Stimulated activated CD4-positive, alpha-beta T cell treated with anti-CD3 and anti-CD28 coated beads, Interleukin-2, amount 100 ng/mL, for 24 hours (primary cell): ENCODE measurements at places on chromosomes 5 and 9.

- no peak for DNase-seq
Observed at GRCh38 chr5:115126303-115126702, 43.4 kb downstream of the TRIM36 start.

GRCh38 chr9:136920734-136921231, 23.8 kb downstream of the FBXW5 start:
- no peak for DNase-seq

- no peak for DNase-seq
Observed at GRCh38 chr9:114965564-114965963, 35.2 kb upstream of the TNFSF8 start.

GRCh38 chr9:103799959-103800358, 294.1 kb upstream of the SMC2 start:
- no peak for DNase-seq

DNA sequence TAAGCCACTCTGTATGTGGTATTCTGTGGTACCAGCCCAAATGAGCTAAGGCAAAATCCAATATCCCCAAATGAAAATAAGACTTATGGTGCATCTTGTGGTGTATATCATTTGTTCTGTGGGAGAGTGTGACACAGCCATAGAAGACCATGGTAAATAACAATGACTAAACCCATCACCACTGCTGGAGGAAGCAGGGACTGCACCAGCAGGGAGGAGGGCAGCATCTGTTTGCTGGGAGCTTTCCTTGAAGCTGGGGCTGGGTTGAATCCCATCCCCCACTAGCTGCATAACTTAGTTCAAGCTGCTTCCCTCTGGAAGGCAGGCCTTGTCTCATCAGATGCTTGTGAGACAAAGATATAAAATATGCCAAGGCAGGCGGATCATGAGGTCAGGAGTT, 14.2 kb downstream of the GADD45G start:
- DNase-seq, result no peak

DNA sequence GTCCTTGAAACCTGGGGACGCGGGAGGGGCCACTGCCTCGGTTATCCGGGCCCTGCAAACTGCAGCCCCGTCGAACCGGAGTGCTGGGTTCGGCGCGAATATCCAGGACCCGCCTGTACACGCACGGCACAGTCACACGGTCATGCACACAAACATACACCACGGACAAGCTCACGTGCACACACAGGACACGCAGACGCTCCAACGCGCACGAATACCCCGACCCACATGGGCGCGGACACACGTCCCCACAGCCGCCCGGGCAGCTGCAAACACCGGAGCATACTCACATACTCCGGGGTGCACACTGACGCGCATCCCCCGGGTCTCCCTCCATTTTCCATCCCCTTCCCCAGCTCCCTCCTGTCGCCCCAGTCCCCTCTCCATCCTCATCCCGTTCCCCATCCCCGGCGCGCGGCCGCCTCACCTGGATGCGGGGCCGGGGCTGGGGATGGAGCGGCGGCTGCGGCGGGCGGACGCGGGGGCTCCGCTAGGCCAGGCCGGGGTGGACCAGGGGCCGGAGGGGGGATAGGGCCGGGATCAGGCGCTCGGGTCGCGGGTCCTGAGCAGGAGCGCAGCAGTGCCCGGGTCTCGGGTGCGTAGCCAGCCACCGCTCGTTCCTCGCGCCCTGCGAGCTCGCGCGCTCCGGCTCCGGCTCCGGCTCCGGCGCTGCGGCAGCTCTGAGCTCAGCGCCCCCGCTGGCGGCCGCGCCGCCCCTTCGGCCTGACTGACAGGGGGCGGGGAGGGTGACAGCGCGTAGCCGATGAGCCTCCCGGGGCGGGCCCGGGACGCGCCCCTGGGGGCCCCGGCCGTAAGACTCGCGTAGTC, at the start of the genes EIF4E1B and SNCB:
Gene EIF4E1B, plus strand, starts transcription at position 823 of the 828 bp plus-strand sequence. CDS start 12,113 bp downstream, outside the sequence.
Gene SNCB, minus strand, starts transcription at position 682 of the 828 bp plus-strand sequence. CDS start 880 bp downstream, outside the sequence.
- DNase-seq, result peak; percentile 74

GRCh38 chr5:80754900-80755299, 100.1 kb upstream of the DHFR start:
- peak; percentile 55 for DNase-seq

DNA sequence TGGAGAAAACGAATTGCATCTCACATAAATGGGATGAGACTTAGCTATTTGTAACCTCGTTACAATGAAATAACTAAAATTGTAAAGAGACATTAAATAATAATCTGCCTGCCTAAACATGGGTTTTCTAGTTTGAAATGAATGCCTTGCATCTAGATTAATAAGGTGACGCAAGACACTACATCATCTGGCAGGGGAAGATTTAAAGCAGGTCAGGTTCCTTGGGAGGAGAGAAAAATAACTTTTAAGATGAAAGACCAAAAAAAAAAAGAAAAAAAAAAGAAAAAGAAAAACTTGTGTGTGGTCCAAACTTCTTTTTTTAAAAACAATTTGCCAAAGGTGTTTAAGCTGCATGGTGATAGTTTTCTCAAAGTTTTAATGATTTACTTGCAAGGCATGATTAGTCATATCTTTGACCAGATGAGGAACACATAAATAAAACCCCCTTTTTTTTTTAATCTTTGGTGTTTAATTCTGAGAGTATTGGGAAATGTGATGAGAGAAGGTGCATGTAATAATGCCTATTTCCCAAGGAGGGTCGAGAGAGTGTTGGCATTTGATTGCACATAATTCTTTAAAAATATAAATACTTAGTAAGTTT, 122.9 kb upstream of the ADAMTSL1 start:
- no peak for DNase-seq

- peak; percentile 51 for DNase-seq
Observed at GRCh38 chr5:34656001-34656699, at the start of gene RAI14. RAI14 (plus strand) TSS chr5:34656328; CDS start chr5:34686920, 30,592 bp downstream.

- no peak for DNase-seq
Observed at GRCh38 chr5:35440409-35440808, 177.3 kb upstream of the SPEF2 start.

DNA sequence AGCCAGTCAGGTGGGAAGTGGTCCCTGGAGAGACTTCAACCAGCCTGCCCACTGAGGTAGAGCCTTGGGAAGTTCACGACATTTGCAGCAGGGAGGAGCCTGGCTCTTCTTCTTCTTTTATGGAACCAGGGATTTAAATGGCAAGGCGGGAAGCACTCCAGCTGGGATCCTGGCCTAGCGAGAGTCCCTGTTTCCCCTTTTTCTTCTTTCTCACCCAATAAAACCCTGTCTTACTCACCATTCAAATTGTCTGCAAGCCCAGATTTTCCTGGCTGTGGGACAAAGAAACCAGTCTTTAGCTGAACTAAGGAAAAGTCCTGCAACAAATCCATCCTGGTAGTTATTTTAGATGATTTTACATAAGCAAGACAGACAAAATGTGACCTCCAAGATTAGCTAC, 503.7 kb downstream of the CDH10 start:
- no peak for DNase-seq

DNA sequence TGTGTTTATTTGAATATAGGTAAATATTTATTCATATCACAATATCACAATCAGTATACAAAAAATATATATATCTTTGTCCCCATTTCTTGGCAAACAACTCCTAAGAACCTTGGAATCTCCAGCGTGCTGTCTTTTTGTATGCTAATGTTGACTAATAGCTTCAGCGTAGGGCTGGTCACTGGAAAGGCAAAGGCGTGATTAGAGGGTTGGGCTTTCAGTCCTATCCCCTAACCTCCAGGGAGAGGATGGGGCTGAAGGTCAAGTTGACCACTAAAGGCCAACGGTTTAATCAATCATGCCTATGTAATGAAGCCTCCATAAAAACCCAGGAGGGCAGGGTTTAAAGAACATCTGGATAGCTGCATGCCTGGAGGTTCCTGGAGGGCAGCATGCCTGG, 79.6 kb upstream of the BNC2 start:
- DNase-seq, result no peak
